ENCODE measurements at places on chromosomes 6 and 20.

DNA sequence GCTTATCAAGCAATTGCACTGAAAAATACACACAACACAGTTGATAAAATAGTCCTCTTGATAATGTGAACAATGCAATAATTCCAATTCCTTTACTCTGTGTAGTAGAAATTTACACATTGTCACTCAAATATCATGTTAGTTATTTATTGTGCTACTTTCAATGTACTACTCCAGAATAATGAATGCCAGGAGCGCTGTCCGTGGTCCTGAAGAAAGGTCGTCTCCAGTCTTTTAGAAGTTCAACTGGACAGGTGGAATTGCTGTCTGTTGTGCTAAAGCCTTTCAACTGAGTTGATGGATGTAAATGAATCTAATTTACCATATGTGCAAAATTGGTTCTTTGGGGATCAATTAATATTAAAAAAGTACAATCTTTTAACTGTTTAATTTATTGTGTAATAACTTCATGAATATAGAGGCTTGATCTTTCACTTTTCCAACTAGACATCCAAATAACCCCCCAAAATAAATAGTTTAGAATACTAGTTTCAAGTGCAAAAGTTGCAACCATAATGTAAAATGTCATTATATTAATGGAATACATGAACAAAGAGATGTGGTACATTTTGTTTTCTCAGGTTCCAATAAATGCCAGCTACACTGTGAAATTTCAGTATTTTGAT, 3.2 kb downstream of the GRIK2 start:
- DNase-seq: no peak

DNA sequence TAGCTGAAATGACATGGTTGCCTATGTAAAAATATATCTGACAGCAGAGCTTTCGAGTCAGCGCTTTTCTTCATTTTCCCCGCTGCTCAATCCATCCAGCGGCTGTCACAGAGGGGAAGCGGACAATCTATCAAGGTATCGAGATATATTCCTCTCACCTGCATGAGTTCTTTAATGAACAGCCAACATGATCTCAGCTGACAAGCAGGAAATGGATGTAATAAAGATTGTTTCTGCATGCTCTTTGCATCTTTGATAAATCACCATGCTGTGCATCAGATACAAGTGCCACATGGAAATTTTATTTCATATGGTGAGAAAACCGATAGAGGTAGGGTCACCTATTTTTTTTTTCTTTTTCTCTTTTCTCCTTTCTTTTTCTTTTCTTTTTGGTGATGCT, 602.3 kb upstream of the MMS22L start:
- DNase-seq: no peak

- no peak for DNase-seq
Observed at GRCh38 chr20:38810926-38811630, 5.6 kb downstream of the PPP1R16B start.

DNA sequence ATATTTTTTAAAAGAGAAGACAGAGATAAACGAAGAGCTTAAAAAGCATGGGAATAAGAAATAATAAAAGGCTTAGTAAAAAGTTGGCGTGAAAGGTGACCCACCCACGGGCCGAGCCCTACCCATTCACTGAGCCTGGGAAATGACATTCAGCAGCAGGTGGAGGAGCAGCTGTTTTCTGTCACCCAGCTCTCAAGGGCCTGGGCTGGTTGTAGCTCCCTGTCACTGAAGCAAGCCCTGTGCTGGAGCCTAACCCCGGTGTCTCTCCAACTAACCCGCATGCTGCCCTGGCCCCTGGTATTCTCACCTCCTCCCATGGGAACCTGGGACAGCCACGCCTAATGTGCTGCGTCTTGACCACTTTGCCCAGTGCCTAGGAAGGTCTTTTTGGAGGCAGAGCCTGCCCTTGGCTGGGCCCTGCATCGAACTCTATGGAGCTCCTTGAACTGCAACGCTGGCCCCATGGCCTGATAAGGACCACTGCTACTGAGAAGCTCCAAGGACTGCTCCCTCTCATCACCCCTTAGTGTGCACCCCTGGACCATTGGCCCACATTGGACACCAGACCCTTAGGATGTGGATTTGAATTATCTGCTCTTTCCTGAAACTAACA, 68.8 kb upstream of the IYD start:
- no peak for DNase-seq

DNA sequence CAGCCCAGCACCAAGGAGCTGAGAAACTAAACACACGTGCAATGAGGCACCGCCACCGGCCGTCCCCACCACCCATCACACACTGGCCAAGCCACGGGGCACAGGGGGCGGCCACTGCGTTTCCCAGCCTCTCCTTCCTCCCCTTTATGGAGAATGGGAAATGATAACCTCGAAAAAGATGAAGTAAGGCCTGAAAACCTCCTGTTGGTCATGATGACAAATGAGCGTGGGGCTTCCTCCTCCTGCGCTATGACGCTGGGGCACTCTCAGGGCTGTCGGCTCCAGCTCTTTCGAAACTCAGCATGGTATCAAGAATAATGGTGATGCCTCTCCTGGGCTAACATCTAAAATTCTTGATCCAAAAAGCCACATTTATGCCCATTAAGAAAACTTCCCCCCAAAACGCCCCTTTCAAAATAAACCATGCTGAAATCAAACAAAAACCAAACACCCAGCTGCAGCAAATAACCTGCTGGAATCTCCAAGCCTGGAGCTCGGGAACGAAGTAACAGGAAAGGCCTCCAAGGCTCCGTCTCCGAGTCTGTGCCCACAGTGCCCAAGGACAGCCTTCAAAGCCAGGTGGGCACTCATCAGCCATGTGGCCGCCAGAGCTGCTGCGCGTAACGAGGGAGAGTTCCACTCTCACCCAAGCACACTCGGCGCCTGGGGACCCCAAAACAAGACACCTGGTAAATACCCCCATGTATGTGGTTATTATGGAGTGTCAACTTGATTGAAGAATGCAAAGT, 50.0 kb downstream of the TAF4 start:
- no peak for DNase-seq

- DNase-seq: no peak
Observed at GRCh38 chr6:28960846-28961500, 37.2 kb upstream of the TRIM27 start.

- DNase-seq: no peak
Observed at GRCh38 chr6:107154801-107155160, 39.5 kb upstream of the BEND3 start.

GRCh38 chr6:92377137-92377536, 1042.2 kb downstream of the EPHA7 start:
- DNase-seq: no peak

- no peak for DNase-seq
Observed at GRCh38 chr6:119186490-119186889, 108.0 kb upstream of the FAM184A start.

GRCh38 chr20:52011093-52011492, 180.5 kb downstream of the ZFP64 start:
- DNase-seq: no peak

DNA sequence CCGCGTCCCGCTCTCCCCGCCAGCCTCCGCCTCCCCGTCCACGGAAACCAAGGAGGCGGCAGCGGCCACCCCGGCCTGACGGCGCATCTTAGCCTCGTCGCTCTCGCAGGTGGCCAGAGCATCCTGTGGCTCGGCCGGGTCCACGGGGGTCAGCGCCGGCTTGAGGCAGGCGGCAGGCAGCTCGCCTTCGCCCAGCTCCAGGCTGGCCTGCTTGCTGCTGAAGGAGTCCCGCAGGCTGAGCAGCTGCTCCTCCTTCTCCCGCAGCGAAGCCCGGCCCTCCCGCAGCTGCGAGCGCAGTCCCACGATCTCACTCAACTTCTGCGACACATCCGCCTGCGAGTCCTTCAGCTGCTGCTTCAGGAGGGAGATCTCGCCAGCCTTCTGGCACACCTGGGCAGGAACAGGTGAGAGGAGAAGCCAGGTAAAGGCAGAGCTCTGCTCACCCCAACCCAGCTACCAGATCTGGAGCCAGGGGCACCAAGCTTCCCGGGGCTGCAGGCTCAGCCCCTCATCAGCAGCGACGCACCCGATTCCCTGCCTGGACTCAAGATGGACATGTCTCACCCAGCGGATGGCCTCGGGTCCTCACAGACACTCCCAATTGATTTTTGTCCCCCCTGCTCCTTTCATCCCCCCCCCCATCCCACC, 5.2 kb upstream of the FASTKD5 start:
- DNase-seq: no peak

GRCh38 chr6:110800839-110801196, 14.5 kb downstream of the CDK19 start:
- DNase-seq: no peak

- no peak for DNase-seq
Observed at GRCh38 chr6:38876475-38876874, 161.4 kb downstream of the DNAH8 start.

DNA sequence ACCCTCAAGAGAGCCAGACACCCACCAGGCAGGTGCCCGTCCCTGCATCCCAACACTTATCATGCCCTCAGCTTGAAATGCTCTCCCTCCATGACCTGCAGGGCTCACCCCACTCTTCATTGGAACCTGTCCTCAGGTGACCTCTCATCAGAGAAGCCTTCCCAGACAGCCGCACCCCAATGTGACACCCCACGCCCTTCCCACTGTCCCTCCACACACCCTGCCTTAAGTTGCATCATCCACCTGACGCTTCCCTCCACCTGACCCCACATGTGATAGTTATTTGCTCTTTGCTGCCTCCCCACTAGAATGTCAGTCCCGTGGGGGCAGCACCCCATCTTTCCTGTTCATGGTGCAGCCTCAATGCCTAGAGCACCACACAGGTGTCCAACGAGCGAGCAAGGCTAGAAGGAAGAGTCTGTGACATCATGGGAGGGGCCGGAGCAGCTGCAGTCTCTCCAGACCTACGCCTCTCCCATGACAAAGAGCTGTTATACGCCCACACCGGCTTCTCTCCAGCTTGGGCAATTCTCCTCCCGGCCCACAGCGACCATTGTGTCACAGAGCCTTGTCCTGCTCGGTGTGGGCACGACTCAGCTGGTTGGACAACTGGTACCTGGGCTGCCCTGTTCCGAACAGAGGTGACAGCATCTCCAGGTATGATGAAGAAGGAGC, 58.2 kb downstream of the NFATC2 start:
- DNase-seq: no peak

- no peak for DNase-seq
Observed at GRCh38 chr6:97068211-97068610, 143.7 kb downstream of the KLHL32 start.

GRCh38 chr6:156976216-156977127, 199.3 kb downstream of the ARID1B start:
- DNase-seq: no peak

DNA sequence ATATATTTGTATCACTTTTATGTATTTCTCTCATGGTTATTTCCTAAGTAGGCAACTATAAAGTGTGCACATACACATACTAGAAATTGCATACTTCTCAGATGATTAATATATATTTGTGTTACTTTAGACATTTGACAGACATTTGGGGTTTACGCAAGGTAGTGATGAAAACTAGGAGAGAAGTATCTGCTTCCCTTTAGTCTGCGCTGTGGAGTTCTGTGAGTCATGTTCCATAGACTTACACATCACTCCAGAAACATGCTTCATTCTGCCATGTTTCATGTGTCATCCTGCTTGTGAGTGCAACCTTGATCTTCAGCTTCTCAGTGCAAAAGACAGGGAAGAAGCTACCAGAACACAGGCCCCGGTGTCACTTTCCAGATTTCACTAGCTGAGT, 200.7 kb upstream of the BMP2 start:
- DNase-seq: no peak

GRCh38 chr20:16392346-16392745, 180.9 kb downstream of the KIF16B start:
- no peak for DNase-seq

DNA sequence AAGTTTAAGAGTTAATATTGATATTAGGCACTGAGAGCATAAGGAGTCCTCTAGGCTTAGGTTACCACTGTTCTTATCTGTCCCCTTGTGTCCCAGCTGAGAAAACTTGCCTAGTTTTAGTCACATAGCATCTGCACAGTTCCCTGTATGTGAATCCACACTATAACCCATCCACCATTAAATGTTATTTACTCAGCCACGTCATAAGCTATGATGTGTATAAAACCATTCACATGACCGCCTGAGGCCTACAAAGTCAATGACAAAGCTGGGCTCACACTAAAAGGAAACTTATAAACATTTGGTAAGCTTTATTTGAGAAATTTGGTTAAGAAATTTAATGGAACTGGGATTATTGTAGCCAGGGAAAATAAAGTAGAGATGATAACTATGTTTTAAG, 59.2 kb upstream of the TFAP2D start:
- no peak for DNase-seq

DNA sequence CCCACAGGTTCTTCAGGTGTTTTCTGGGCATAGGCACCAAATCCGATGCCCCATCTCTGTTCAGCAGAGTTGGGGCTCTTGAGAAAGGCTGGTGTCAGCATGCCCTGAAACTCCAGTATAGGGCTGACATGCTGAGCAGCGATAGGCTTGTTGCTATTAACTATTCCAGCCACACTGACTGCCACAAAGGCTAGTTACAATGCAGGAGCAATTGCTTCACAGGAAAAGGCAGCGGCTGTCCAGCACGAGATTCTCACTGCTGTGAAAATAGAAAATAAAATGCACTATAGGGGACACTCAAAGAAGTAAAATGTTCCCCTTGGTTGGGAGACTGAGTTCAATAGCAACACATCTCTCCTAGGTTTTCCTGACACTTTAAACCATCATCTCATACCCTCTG, 112.4 kb downstream of the BFSP1 start:
- no peak for DNase-seq

- no peak for DNase-seq
Observed at GRCh38 chr6:15410752-15411151, 164.9 kb downstream of the JARID2 start.

DNA sequence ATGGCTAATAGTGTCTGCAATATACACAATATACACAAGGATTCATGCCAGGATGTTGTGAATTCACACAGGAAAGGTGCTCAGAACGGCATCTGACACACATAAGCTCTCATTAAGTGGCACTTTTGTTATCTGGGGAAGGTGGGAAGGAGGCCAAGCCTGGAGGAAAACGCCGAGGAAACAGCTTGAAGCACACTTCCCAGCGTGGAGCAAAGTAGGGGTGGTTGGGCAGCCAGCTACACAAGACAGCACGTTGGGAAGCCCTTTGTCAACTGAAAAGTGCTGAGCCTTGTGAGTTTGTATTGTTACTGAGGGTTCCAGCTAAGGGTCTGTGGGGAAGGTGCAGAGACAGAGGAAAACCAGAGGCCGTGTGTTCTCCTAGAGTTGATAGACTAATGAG, 181.0 kb downstream of the ZMYND8 start:
- DNase-seq: no peak

- DNase-seq: no peak
Observed at GRCh38 chr20:57030611-57031600, 235.5 kb downstream of the BMP7 start.

DNA sequence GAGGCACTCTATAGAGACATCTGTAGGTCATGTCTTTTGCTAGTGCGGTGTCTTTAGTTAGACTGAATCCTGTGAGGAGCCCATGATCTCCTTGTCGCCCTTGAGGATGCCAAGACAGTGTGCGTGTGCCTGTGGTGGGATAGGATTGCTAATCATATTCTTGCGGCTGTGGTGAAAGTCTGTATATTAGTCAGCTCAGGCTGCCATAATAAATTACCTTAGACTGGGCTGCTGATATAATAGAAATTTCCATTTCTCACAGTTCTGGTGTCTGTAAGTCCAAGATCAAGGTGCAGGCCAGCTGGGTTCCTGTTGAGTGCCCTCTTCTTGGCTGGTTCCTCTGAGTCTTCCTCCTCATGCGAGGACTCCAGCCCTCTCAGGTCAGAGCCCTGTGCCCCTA, 141.2 kb downstream of the JARID2 start:
- DNase-seq: no peak
